NCI-H510A treated with DMSO at 0.1 percent for 48 hours (cell line): ENCODE measurements at places on chromosomes 7 and 10.
A peak's percentile ranks its signal among the peaks of the same experiment; 100 is the strongest.

DNA sequence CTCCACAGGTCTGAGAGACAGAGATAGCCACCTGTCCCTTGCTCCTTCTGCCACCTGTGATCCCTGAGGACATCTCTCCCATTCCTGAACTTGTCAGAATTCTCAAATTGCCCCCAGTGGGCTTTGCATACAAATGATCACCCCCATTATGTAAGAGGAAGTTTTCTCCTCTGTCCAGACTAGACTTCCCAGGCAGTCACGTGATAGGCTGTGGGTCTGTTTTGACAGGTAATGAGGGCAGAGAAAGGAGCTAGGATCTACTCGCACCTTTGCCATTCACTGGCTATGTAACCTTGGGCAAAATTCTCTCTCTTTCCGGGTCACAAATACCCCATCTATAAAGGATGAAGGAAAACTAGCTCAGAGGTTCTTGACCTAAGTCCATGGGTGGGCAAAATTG, 21.4 kb upstream of the TM9SF3 start:
- DNase-seq, result no peak

- no peak for DNase-seq
These were observed 86.5 kb downstream of the GSAP start for GRCh38 chr7:77329466-77330168.

- DNase-seq, result no peak
These were observed 14.7 kb upstream of the HABP2 start for GRCh38 chr10:113538151-113538550.

DNA sequence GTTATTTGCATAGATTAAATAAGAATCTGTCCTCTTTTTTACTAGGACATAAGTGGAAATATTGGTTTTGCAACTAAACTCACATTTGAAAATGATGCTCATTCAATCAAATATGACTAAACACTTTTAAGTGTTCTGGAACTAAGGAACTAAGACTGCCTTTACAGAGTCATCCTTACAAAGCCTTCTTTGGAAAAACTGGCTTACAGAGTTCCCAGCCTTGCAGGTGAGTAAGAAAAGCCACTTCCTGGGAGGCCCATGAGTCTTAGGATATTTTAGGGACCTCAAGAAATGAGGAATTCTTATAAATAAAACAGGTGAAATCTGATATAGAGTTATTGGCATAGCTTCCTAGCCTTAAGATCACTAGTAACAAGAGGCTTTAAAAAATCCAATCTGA, 135.5 kb downstream of the ALOX5 start:
- no peak for DNase-seq

DNA sequence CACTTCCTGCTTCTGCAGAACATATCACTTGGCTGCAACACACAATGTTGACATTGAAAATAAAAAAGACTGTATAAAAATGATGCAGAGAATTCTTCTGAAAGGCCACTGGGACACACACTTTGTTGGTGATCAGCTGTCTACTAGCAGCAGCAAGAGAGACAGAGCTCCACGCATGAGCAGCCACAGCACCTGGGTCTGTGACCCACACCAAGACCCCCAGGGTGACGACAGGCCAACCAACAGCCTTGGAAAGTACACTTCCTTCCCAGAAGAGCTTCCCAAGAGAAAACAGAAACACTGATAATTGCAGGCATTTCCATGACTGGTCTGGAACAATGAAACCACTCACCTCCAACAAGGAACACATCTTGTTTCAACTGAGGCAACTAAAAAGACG, 239.0 kb downstream of the DIP2C start:
- DNase-seq, result no peak

DNA sequence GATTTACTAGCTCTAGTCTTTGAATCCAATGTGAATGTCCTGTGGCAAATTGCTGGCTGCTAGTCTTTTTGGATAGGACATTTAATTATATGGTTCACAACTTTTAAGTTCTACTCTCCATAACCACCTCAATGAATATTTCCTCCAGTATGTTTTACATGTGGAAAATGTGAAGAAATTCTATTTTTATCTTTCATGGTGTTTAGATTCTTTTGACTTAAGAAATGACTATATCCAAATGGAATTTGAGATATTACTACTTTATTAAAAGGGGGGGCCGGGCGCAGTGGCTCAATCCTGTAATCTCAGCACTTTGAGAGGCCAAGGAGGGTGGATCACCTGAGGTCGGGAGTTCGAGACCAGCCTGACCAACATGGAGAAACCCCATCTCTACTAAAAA, 202.0 kb downstream of the ARL4A start:
- DNase-seq, result no peak

DNA sequence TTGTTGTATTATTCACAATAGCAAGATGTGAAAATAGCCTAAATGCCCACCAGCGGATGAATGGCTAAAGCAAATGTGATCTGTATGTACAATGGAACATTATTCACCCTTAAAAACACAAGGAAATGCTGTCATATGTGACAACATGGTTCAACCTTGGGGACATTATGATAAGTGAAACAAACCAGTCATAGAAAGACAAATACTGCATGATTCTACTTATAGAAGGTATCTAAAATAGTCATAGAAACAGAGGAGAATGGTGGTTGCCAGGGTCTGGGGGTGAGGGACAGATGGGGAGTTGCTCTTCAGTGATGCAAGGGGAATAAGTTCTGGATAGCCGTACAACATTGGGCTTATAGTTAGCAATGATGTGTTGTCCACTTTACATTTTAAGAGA, 58.4 kb downstream of the NRF1 start:
- DNase-seq, result no peak

- DNase-seq, result peak; percentile 51
These were observed at the start of gene SFRP4 for GRCh38 chr7:37916673-37917660. SFRP4 (minus strand) TSS chr7:37916817; CDS start chr7:37916537, 280 bp downstream.

DNA sequence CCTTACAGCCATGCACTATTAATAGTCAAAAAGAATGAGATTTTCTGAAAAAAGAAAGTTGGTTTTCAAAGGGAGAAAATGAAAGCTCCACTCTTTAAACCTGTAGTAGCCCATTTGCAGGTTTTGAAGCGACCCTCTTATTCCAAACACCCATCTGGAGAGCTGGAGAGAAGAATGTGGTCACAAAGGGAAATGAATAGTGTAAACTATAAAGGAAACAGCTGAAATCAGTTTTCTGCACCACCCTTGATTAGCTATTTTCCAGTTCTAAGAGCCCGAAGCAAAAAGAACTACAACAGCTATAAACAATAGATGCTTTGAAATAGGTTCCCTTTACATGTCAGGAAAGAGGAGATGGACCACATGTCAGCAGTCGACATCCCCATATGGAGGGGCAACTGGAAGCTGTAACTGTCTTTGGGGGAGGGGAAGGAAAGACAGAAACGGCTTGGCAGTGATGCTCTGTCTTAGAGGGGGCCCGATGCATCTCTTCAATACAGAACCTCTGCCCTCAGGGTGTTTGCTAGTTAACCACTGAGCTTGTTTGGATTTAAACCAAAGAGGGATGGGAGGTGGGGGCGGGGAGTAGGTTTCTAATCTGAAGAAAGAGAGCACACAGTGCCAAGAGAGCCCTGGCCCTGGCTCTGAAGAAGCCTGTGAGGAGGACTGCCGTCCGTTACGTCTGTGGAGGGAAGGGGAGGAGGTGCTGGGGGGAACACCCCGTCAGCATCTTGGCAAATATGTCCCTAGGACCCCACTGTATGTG, 55.3 kb downstream of the CPVL start:
- DNase-seq, result no peak

- DNase-seq, result no peak
These were observed 70.2 kb upstream of the KLF14 start for GRCh38 chr7:130804220-130804619.

DNA sequence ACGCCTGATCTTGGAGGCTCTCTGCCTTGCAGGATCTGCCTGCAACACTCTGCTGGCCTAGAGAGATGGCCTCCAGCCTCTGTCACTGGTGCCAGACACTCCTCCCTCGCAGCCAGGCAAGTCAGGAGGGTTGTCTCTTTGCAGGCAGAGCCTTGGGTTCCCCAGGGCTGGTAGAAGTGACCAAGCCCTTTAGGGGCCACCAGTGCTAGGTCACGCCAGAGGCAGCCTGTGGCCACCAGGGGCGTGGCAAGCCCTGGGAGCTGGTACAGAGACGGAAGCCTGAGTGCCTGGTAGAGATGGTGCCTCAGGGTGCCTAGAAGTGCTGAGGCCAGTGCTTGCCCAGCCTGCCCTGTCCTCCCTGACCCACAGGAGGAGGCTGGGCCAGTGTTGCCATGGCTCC, 9.1 kb downstream of the ADCYAP1R1 start:
- no peak for DNase-seq

DNA sequence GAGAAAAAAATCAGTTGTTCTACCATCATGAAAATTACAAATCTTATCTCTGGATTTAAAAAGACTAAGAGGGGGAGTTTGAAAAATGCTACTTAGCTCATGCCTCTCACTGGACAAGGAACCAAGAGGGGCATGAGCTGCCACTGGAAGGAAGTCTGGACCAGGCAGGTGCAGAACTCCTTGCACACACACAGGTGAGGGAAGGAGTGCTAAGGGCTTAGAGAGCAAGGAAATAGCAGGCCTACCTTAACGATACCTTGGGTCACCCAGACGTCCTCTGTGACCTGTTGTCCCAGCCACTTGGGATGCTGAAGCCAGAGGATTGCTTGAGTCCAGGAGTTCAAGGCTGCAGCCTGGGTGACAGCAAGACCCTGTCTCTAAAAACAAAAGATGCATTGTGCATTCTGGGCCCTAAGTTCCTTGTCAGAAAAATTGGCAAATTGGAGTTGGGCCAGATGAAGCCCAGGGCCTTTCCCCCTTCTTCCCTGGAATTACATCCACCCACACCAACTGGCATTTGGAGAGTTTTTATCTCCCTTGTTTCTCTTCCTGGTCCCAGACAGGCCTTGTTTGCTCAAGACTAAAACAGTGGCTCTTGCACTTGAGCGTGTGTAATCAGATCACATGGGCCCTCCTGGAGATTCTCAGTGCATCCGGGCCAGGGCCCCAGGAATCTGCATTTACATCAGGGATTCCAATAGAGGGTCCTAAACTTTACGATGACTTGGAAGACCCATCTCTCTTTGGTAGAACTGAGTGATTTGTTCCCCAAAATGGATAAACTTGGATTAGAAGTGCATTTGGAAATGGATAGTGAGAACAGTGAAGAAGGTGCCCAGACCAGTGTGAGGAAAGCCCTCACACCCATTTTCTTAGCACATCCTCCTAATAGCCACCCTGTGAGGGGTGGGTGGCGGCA, 3.0 kb downstream of the DDIT4 start:
- DNase-seq, result peak; percentile 59

GRCh38 chr10:103985726-103986125, 18.8 kb downstream of the SLK start:
- no peak for DNase-seq

DNA sequence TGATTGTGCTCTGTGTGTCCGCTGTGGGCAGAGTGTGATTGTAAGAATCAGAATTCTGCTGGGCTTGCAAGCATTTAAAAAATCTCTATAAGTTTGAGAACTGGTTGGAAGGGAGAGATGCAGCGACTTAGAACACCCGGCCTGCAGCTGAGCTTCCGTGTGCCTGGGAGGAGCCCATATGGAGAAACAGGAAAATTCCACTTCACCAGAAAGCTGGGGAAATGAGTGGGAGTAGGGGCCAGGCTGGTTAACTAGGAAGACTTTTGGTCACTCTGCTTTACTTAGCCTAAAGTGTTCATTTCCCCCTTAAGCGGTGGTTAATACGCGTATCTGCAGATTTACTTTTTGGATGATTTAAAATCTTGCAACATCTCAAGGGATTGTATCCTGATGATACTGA, 72.2 kb downstream of the TCF7L2 start:
- DNase-seq, result no peak

DNA sequence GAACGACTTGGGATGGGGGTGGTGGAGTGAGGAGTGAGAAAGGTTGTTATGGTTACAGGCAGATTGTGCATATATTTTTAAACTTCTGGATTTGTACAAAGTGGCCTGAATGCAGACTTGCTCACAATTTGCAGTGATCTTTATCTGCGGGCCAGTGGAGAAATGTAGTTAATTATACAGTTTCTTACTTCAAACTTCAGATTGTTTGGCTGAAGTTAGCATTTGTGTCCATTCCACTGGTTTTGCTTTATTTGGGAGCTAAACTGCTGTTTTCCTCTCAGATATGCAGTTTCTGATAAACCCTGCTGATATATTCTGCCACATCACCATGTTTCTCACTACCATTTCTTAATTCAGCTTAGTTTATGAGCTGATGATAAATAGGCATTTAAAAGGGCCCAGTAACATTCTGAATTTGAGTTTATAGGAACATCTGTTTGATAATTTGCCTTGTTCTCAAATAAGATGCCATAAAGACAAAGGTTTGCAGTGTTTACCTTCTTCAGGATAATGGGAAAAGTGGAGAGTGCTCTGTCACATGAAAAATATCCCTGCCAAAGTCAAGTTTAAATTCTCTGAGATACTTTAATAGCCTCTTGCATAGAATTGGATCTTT, 170.1 kb downstream of the ST7 start:
- DNase-seq, result peak; percentile 2

GRCh38 chr7:130793855-130794618, 60.0 kb upstream of the KLF14 start:
- no peak for DNase-seq

DNA sequence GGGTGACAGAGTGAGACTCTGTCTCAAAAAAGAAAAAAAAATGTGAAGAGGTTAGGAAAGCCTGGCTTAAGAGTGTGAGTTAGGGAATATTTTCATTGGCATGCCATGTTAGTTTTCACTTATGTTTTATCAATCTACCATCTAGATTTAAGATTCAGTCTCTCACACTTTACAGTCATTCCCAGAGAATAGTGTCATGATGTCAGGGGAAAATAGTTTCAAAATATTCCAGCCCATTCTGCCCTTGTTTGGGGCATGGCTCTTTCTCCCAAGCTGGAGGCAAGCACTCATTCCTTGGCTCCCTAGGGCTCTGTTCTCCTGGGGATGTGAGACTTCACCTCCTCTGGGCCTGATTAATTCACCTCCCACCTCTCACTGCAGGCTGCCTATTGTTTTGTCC, 331.5 kb downstream of the CXCL12 start:
- DNase-seq, result no peak

GRCh38 chr7:26441002-26441521, 149.4 kb downstream of the SNX10 start:
- peak; percentile 84 for DNase-seq

- DNase-seq, result no peak
These were observed 30.5 kb downstream of the JAKMIP3 start for GRCh38 chr10:132096223-132096622.

- no peak for DNase-seq
These were observed at the start of gene IGFBP1 for GRCh38 chr7:45888185-45888992. IGFBP1 (plus strand) TSS chr7:45888488; CDS start chr7:45888653, 165 bp downstream.

DNA sequence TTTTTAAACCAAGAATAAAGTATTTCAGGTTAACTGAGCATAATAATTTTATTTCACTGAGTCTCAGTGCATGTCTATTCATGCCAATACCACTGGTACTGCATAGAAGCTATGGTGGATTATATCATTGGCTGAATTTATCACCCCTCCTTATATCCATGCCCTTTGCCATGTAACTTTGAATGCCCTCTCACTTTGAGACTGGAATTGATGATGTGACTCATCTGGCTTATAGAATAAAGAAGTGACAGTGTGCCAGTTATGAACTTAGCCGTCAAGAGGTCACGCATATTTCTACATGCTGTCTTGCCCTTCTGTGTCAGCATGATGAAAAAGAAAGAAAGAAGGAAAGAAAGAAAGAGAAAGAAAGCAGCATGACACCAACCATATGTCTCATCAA, 20.7 kb upstream of the ABLIM1 start:
- DNase-seq, result no peak

GRCh38 chr7:4738711-4739527, 36.5 kb upstream of the AP5Z1 start:
- peak; percentile 76 for DNase-seq
